ENCODE measurements at places on chromosomes 6 and 20. TPM values are rescaled to one million over a fixed set of nuclear protein-coding genes. Genes with fewer than 3 reads are reported as not detected.

RALY gene
- 50.0 TPM for total RNA-seq

MATN4 gene
- 0.11 TPM for total RNA-seq

NKX2-4 gene
- total RNA-seq, result not detected

DEFB113 gene
- total RNA-seq, result not detected

KCNB1 gene
- under 0.01 TPM for total RNA-seq
